ENCODE measurements at places on chromosomes 7 and 10.

- DNase-seq, result no peak
Observed at GRCh38 chr10:114372995-114373394, 31.3 kb downstream of the AFAP1L2 start.

GRCh38 chr7:140992422-140992821 lies 22.3 kb downstream of the MRPS33 start:
- no peak for DNase-seq

DNA sequence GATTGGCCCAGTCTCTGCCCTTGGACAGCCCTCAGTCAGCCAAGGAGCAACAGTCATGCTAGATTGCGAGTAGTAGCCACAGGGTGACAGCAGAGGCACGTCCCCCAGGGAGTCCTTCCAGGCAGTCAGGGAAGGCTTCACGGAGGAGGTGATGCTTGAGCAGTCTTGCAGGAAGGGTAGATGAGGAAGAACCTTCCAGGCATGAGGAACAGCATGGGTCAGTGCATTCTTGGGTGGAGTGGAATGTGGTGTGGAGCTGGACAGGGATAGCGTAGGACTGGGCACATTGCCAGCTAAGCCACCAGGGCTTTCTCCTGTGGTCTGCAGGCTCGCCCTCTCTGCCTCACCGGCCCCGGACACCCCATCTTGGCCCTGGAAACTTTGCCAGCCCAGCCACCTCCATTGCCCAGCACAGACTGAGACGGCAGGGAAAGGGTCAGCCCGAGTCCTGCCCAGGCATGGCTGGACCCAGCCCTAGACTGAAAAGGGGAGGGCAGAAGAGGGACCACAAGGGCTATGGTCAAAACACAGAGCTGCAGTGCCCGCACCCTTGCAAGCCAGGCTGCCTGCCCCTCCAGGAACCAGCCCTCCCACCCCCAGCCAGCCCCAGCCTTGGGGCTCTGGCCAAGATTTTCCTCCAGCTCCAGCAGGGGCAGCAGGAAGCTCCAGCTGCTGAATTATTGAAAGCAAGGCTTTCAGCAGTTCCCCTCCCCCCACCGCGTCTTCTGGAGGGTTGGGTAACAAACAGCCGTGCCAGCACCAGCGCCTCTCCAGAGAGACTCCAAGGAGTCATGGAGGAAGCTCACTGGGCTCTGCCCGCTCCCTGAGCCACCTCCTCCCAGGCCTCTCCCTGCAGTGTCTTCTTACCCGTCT lies 18.7 kb downstream of the SRRM3 start:
- no peak for DNase-seq

GRCh38 chr7:122618585-122619189 lies 80.2 kb downstream of the RNF133 start:
- no peak for DNase-seq

DNA sequence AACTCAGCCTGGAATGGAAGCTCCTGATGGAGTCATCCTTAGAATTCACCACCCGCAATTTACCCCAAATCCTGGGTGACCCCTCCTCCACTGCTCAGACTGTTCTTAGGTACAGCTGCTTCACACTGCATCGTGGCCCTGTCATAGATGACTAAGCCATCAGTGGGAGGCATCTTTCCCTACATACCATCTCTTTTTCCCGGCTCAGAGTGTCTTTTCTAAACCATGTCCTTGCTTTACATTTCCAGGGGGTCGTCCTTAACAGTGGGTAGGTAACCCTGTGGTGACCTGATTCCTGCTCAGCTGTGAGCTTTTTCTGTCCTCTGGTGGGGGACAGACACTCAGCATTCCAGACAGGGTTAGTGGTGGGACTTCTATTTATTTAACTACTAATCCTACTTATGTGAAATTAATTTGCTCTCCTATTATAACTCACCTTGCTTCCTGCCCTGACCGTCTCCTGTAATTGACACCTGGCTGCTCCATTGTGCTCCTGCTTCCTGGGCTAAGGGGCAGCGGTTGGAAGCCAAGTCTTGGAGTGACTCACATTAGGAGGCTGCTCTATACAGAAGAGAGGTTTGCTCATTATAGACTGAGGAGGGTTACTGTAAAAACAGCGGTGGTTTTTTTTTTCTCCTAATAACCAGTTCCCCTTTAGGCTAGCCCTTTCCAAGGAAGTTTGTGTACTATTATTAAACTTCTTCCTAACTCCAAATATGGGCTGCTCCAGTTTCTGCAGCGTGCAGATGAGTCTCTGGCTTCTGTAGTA lies 40.6 kb downstream of the PYROXD2 start:
- no peak for DNase-seq

DNA sequence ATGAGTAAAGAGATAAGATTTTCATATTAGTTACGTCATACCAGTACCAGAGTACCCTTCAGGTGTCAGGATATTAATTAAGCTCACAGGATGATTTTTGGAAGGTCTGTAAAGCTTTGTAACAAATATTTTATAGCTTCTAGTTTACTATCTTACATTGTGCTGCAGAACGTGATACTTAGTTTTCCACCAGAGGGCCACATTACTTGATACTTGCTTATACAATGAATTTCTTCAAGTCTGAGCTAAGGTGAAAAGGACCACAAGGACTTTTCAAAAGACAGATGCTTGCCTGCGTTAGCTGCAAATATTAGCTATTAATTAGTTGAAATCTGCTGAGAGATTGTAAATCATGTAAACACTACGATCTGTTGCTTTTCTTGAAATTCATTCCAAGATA lies 12.2 kb downstream of the FOXP2 start:
- no peak for DNase-seq

- DNase-seq, result no peak
Observed at GRCh38 chr10:36491926-36492325, 633.5 kb upstream of the ANKRD30A start.

- no peak for DNase-seq
Observed at GRCh38 chr7:92671505-92672169, 81.4 kb upstream of the FAM133B start.

- no peak for DNase-seq
Observed at GRCh38 chr7:30240106-30240800, 44.1 kb upstream of the ZNRF2 start.

- no peak for DNase-seq
Observed at GRCh38 chr7:48718731-48719378, 205.5 kb upstream of the CDC14C start.

- DNase-seq, result no peak
Observed at GRCh38 chr10:16847644-16848043, 30.4 kb upstream of the RSU1 start.

- peak; percentile 81 for DNase-seq
Observed at GRCh38 chr10:110783509-110784107, 88.1 kb upstream of the PDCD4 start.

- no peak for DNase-seq
Observed at GRCh38 chr10:24209946-24210491, 1.1 kb downstream of the KIAA1217 start.

GRCh38 chr10:120949609-120950031 lies 98.5 kb downstream of the WDR11 start:
- DNase-seq, result no peak

GRCh38 chr10:77244746-77245145 lies 392.9 kb downstream of the KCNMA1 start:
- DNase-seq, result no peak

DNA sequence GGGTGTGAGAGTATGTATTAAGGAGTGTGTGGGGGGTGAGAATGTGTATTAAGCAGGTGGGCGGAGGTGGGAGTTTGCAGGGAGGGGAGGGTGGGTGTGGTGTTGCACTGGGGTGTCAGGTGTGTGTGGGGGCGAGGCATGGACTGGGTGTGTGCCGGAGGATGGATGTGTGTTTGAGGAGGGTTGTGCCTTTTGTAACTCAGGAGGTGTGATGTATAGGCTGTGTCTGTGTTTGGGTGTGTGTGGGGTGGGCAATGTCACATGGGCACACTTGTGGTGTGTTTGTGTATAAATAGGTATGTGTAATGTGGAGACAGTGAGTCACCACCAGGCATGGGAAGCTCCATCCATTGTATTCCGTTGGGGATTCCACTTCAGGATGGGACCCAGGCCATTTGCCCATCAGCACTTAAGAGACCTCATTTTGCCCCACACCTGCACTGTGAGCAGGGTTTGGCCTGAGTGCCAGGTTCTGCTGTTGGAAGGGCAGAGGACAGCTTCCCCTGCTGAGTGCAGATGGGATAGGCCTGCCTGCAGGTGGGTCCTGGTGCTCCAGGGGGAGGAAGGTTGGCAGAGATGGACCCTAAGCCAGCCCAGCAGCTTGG lies 5.8 kb downstream of the UNC5B start:
- DNase-seq, result no peak

DNA sequence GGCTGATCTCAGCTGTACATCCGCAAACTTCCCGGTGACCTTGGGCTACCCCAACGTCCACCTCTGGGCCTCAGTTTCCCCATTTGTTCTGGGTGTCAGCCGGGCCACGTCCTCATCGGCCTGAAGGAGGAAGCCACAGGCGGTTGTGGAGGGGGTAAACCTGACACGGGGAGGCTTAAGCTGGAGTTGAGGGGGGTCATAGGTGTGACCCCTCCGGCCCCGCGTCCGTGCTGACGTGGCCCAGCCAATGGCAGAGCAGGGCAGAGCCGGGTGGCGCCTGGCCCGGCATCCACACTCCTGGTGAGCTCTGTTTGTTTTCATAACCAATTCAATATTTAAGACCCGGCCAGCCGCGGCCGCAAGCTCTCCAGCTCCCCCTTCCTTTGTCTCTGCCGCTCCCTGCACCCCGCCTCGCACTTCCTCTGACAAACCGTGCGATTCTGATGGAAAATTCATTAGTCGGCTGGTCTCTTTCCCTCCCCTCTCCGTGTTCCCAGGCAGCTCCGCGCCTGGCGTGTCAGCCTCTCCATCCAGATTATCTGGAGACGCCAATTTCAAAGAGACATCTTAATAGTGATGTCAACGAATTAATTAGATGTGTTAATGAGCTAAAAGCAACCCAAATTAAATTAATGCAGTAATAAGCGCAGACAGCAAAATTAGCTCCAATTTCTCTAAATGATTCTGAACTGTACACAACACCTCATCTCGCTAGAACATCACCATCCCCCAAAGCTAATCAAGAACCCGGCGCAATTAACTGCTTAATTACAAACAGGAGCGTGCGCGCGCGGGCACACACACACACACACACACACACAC lies 55.4 kb downstream of the MICALL2 start:
- DNase-seq, result no peak

DNA sequence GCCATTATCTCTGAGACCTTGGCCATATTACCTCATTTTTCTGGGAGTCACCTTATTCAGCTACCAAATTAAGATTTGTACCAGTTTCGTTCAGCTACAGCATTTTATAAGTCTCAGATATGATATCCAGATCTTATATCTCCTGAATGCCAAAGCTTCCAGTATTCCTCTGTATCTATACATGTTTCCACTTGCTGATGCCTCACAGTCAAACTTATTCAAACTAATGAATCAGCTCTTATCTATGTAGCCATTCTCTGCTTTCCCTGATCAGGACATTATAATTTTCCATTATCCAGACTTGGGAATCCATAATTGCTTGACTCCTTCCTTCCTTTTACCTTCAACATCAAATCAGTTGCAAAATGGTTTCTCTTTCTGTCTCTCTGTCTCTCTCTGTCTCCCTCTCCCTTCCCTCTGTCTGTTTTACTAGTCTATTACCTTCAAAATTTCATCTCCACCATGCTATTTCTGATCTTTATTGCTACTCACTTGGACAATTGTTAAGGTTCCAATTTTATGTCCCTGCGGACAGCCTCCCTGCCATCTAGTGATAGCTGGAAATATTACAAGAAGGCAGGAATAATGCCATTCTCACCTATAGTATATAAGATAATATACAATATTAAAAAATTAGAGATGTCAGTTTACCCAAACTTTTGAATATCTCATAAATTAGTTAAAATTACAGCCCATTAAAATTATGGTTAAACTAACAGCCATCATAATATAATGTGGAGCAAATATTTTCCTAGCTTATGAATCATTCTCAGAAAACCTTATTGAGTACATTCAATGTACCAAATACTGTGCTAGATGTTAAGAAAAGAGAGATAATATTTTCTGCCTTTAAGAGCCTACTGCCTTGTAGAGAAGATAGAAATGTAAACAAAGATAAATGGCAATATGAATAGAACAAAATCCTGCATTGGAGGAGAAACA lies 89.8 kb downstream of the PCLO start:
- no peak for DNase-seq

DNA sequence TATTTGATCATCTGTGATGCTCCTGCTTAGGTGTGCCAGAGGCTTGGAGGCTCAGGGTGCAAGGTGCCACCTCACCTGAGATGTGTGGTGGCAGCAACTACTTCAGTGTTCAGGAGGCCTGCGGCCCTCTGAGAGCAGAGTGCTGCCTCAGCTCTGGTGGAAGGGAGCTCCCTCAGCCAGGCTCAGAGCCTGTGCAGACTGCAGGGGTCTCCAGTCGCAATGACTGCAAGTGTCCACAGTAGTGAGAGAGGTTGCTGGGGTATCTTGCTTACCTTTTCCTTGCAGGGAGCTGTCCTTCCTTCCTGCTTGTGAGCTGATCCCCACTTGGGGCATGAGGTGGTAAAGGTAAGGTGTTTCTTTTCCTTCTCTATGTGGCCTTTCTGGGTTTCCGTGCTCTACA lies 131.0 kb upstream of the GAD2 start:
- no peak for DNase-seq

DNA sequence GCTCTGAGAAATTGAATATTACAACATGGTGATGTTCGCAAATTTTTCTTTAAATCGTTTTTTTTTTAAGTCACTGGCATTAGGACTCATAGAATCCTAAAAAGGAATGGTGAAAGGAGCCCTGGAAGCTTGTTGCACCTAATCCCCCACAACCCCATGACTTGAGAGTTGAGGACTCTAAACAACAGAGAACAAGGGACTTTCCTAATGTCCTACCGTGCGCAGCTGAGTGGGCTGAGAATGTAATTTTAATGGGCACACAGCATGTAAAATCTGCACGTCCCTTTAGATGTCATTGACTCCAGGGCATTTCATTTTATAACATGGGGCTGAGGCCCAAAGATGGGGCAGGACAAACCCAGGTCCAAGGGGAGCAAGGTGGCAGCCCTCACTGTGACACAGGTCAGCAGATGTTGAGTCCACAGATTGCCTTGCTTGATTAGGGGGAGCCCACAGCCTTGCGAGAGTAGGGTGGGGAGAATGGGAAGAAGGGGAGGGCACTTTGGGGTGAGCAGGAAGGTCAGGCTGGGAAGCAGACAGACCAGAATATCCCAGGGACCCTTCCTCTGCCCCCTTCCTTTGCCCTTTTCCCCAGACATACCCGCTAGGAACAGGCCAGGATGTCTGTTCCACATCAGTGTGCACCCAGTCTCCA lies 208.4 kb upstream of the ZMIZ1 start:
- no peak for DNase-seq

DNA sequence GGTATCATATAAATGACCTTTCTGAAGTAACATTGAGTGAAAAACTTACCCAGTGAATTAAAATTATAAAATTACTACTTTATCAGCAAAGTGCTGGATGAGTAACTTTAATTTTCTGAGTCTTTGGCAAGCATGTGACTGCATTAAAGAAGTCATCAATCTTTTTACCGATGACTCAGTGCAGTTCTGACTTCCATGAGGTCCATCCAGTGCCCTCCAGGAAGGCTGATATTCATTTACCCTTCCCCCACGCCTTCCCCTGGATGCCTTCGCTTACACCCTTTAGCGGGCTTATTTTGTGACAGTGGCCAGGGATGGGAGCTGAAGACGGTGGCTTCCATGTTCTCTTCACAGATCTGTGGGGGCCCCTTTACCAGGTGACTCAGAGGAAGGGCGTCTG lies 572.9 kb upstream of the PFKP start:
- DNase-seq, result no peak
